RPMI7951 (cell line): ENCODE measurements at places on chromosomes 3 and 15. TPM values are rescaled to one million over a fixed set of nuclear protein-coding genes. Genes with fewer than 3 reads are reported as not detected.

Gene SLITRK3
- total RNA-seq = not detected in 2 replicates

Gene ALS2CL
- total RNA-seq = 0.59 and 1.2 TPM in 2 replicates

GRCh38 chr15:55721554-55722185 lies 21.3 kb downstream of the PRTG start:
- no peak for DNase-seq

DNA sequence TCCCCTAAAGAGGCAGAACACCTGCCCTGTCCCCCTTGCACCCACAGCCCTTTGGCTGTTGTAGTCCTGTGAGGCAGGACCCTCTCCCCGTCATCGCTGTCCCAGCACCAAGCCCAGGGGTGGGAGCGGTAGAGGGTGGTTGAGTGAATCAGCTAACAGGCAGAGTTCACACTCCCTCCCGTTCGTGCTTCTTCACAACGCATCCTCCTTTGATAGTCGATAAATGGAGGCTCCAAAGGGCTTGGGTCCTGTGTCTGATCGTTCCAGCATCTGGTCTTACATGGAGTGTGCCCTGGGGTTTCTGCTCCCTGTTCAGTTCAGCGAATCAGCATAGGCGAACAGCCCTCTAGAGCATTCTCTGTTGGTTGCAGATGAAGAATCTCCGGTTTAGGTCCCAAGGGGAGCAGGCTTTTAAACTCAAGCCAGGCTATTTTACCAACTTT lies 820 bp upstream of the HMCES start:
- peak; percentile 23 for DNase-seq

DNA sequence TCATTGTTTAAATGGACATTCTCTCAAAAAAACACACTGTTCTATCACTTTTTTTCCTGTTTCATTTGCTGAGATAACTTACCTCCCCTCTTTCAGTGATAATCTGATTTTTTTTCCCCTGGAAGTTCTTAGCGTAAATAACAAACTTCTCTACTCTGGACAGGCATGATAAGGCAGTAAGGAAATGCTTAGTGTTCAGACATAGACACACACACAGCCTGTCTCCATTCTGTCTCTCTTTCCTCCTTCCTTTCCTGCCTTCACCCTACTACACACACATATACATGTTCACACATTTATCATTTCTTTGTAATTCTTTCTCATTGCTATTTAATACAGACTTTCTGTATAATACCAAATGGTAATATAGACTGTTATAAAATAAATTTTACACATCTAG lies 470.8 kb upstream of the ROBO1 start:
- no peak for DNase-seq

DNA sequence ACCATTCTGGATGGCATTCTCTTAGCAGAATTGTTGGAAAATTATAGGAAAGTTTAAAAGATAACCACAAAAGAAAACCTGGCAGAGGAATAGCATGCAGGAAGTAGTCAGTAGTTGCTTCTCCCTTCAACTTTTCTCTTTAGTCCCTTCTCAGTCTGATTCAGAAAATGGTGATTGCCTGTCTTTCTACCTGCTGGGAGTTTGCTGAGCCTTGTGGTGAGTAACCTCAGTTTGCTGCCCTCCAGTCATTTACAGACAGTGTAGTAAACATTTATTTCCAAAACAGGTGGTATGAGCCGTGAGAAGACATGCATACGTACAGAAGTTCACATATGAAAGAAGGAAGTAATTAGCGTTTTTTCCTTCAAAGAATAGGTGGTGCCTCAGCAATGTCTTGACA lies 224.7 kb upstream of the POU1F1 start:
- no peak for DNase-seq

GRCh38 chr15:65048241-65048640 lies 3.1 kb downstream of the SLC51B start:
- DNase-seq = no peak

DNA sequence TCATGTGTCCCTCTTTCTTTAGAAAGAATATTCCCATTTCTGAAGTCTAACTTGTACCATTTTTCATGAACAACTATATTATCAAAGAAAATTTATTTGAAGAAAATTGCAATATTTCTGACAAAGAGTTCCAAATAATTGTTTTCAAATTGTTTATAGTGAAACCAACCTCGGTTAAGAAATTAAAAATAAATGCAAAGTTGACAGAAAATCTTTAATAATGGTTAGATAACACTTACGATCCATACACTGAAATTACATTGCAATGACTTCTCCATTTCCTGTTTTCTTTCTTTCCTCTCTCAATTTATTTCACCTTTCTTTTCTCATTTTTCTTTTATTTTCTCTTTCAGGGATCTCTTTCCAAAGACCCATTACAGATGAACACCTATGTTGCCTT lies 125.1 kb downstream of the STAC start:
- DNase-seq = no peak

- DNase-seq = peak; percentile 73
Measured at GRCh38 chr3:132721479-132722164, 587 bp downstream of the NPHP3 start.

Gene MAPKBP1
- 8.1 and 10.0 TPM in 2 replicates for total RNA-seq

Gene ANKRD34C
- not detected in 2 replicates for total RNA-seq

Gene LIPH
- not detected in 2 replicates for total RNA-seq

DNA sequence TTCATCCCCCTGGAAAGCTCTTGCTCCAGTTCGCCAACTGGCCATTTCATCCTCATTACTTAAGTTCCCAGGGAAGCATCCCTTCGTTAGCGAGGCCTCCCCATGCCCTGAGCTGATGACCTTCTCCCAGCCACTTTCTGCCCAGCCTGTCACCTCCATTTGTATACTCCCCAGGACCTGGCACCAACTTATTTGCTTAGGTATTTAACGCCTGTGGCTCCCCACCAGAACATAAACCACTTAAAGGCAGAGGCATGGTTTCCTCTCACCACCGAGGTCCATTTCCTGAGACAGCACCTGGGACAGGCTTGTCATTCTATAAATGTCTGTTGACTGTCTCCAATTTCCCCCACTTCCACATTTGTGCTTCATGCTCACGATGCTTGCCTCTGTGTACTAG lies 189.0 kb downstream of the ZNF621 start:
- DNase-seq = no peak

- peak; percentile 68 for DNase-seq
Measured at GRCh38 chr3:52313774-52314188, 2.3 kb upstream of the DNAH1 start.

GRCh38 chr3:190853464-190853863 lies 9.0 kb downstream of the GMNC start:
- DNase-seq = no peak

Gene TMEM207
- not detected in 2 replicates for total RNA-seq

Gene HHLA2
- not detected in 2 replicates for total RNA-seq
